Activated naive CD4-positive, alpha-beta T cell treated with anti-CD3 and anti-CD28 coated beads for 36 hours (primary cell): ENCODE measurements at places on chromosomes 1 and 21. TPM values are rescaled to one million over a fixed set of nuclear protein-coding genes. Genes with fewer than 3 reads are reported as not detected.
A peak's percentile ranks its signal among the peaks of the same experiment; 100 is the strongest.

SERPINC1 gene
- not detected for total RNA-seq

NTMT2 gene
- total RNA-seq, result not detected

RIPPLY3 gene
- total RNA-seq, result 0.10 TPM

SPRTN gene
- 6.0 TPM for total RNA-seq

UTS2 gene
- total RNA-seq, result not detected

SLFNL1 gene
- 0.12 TPM for total RNA-seq

OR10J1 gene
- not detected for total RNA-seq

STYXL2 gene
- not detected for total RNA-seq

DNASE2B gene
- not detected for total RNA-seq

- H3K36me3 ChIP-seq, result no peaks in the 10 kb centered on the region
- DNase-seq, result no peak
- no peak overlapping the region for H3K27ac ChIP-seq
- H3K4me1 ChIP-seq, result no peaks in the 10 kb centered on the region
- no peak overlapping the region for H3K4me3 ChIP-seq
- no peaks in the 10 kb centered on the region for H3K27me3 ChIP-seq
These were observed 193.8 kb downstream of the LYPLAL1 start for GRCh38 chr1:219367496-219367895.

DNA sequence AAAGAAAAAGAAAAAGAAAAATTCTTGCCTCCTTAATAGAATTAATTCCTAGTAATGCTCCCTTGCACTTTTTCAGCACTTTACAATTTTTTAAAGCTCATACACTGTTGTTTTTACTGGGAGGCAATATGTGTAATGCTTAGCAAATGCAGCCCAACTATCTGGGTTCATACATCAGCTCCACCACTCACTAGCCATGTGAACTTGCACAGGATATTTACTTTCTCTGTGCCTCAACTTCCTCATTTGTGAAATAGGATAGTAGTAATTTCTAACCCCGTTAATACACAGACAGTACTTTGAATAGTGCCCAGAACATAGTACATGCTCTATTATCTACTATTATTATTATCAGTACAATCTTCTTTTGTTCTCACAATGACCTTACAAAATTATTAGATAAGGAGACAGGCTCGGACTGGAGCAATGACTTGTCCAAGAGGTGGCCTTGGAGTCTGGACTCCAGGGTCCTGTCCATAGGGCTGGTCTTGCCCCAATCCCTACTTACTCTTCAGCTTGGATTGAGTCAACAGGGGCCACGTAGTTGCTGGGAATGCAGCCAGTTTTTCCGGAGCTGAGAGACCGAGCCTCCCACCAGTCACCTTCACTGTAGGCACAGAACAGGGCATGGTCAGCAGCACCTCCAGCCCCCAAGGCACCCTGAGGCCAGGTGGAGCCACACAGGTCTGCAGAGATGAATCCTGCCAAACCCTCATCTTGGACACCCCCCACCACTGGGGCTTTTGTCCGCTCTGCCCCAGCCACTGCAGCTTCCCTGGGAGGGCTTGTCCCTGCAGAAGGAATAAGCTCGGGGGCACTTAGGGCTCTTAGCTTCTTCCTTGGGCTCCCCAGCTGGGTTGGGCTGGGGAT, 13.7 kb downstream of the FGR start:
- H3K4me3 ChIP-seq, result no peak overlapping the region
- DNase-seq, result no peak
- no peaks in the 10 kb centered on the region for H3K36me3 ChIP-seq
- no peak overlapping the region for H3K27ac ChIP-seq

DNA sequence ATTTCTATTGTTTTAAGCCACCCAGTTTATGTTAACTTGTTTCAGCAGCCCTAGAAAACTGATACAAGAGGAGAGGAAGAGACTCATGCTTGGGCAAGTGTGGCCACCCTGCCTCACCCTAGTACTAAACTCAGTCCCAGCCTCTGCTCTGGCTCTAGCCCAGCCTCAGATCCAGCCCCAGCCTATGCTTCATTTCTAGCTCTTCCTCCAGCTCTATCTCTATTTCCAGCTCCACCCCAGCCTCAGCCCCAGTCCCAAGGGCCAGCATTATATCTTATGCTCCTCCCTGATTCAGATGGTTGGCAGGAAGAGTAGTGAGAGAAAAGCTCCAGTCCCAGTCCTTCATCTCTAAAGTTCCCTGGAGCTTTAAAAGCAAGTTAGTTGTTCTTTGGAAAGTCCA, 535.5 kb downstream of the PTPRC start:
- peaks cover 38% of the 10 kb centered on the region for H3K4me1 ChIP-seq
- DNase-seq, result peak; percentile 8
- no peak overlapping the region for H3K4me3 ChIP-seq
- H3K36me3 ChIP-seq, result no peaks in the 10 kb centered on the region
- no peak overlapping the region for H3K27ac ChIP-seq
- peaks cover 3% of the 10 kb centered on the region for H3K27me3 ChIP-seq

GRCh38 chr1:246591958-246592357, 25.7 kb downstream of the CNST start:
- peaks cover 59% of the 10 kb centered on the region for H3K4me1 ChIP-seq
- no peak for DNase-seq
- no peak overlapping the region for H3K27ac ChIP-seq
- no peaks in the 10 kb centered on the region for H3K27me3 ChIP-seq
- H3K36me3 ChIP-seq, result peaks cover 33% of the 10 kb centered on the region

DNA sequence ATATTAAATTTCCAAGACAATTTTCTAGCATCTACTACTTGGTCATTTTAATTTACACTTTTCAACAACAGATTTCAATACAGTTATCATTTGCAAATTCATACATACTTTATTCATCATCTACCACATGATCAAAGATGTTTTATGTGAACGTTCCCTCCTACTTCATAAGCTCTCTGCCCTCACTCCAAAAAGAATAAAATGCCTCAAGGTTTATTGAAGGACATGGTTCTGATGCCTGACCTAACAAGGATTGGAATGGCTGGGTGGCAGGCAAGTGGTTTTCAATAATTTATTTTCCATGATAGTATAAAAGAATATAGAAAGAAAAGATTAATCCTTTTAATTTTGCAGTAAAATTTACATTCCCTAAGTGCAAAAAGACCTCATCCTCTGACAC, 5.4 kb downstream of the CDKN2C start:
- H3K27me3 ChIP-seq, result peaks cover 41% of the 10 kb centered on the region
- DNase-seq, result no peak
- peaks cover 30% of the 10 kb centered on the region for H3K4me1 ChIP-seq
- H3K27ac ChIP-seq, result no peak overlapping the region

- H3K4me1 ChIP-seq, result no peaks in the 10 kb centered on the region
- no peak for DNase-seq
- no peak overlapping the region for H3K27ac ChIP-seq
- no peak overlapping the region for H3K4me3 ChIP-seq
- H3K36me3 ChIP-seq, result no peaks in the 10 kb centered on the region
These were observed 137.5 kb downstream of the NOS1AP start for GRCh38 chr1:162206749-162207635.

DNA sequence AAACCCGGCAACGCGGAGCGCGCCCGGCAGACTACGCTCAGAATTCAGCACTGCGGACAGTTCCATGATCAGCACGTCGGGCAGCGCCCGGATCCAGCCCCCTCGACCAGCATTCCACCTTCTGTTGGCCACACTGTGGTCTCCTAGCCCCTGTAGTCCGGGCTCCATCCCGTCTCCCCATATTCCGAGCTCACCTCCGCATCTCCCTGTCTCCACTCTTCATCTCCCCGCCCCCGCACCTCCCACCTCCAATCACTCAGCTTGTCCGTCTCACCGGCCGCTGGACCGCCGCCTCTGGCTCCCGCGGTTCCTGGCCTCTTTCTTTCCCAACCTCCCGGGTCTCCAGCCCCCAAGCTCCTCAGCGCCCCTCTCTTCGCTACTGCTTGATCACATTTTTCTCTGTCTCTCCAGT, 500 bp downstream of the EPHA10 start:
- H3K4me1 ChIP-seq, result peaks cover 23% of the 10 kb centered on the region
- DNase-seq, result peak; percentile 71
- H3K27ac ChIP-seq, result no peak overlapping the region

GRCh38 chr1:94094469-94095111, 26.4 kb downstream of the ABCA4 start:
- no peaks in the 10 kb centered on the region for H3K36me3 ChIP-seq
- H3K27ac ChIP-seq, result no peak overlapping the region
- H3K4me3 ChIP-seq, result no peak overlapping the region
- H3K4me1 ChIP-seq, result peaks cover 14% of the 10 kb centered on the region

DNA sequence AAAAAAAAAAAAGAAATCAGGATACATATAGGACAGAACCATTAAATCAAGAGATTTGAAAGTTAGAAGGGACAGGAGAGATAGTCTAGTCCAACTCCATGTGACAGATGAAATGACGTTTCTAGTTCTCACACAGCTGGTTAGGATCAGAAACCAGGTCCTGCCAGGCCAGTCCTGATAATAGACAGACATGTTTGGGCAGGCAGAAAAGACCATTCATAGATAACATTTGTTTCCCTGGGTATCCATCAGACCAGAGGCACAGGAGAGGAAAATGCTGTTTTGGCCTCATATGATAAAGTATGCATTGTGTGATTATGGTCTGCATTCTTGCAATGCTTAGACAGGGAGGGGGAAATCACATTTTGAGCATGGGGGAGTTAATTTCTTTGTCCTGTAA, 29.3 kb downstream of the ZBTB8B start:
- H3K4me1 ChIP-seq, result no peaks in the 10 kb centered on the region
- H3K27ac ChIP-seq, result no peak overlapping the region
- no peak overlapping the region for H3K4me3 ChIP-seq
- H3K27me3 ChIP-seq, result peaks cover 18% of the 10 kb centered on the region
- no peak for DNase-seq

GRCh38 chr1:53651356-53651755, 87.6 kb downstream of the GLIS1 start:
- H3K27me3 ChIP-seq, result no peaks in the 10 kb centered on the region
- no peak for DNase-seq
- no peaks in the 10 kb centered on the region for H3K4me1 ChIP-seq
- no peak overlapping the region for H3K27ac ChIP-seq
- no peaks in the 10 kb centered on the region for H3K36me3 ChIP-seq

DNA sequence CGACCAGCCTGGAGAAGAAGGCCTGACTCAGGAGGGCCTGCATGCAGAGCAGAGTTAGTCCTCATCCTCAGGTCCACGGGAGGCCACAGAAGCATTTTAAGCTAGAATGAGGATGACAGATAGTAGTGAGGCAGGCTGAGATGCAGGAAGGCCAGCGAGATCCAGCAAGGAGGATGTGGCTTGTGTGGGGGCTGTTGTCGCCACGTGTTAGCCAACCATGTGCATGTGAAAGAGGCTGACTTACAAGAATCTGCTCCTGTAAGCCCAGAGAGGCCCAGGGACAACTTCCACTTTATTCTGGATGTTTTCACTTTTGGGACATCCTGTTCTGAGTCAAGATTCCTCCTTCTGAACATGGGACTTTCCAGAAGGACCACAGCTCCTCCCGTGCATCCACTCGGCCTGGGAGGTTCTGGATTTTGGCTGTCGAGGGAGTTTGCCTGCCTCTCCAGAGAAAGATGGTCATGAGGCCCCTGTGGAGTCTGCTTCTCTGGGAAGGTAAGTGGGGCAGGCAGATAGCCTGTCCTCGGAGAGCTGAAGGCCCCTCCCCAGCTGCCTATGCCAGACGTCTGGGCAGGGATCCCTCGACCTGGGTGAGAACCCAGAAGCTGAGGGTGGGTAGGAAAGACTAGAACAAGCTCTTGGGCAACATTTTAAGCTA, at the start of gene SLAMF8:
TSS of gene SLAMF8 (plus strand) at position 433 of the 661 bp plus-strand sequence. CDS start at position 459, 26 bp downstream.
- H3K27me3 ChIP-seq, result no peaks in the 10 kb centered on the region
- no peak within 1 kb of the TSS for H3K4me3 ChIP-seq
- H3K27ac ChIP-seq, result peak within 1 kb of the TSS; percentile 48
- peaks cover 34% of the 10 kb centered on the region for H3K4me1 ChIP-seq
